Activated CD4-positive, alpha-beta T cell treated with anti-CD3 and anti-CD28 coated beads for 1 hour (primary cell): ENCODE measurements at places on chromosomes 11 and 22.

DNA sequence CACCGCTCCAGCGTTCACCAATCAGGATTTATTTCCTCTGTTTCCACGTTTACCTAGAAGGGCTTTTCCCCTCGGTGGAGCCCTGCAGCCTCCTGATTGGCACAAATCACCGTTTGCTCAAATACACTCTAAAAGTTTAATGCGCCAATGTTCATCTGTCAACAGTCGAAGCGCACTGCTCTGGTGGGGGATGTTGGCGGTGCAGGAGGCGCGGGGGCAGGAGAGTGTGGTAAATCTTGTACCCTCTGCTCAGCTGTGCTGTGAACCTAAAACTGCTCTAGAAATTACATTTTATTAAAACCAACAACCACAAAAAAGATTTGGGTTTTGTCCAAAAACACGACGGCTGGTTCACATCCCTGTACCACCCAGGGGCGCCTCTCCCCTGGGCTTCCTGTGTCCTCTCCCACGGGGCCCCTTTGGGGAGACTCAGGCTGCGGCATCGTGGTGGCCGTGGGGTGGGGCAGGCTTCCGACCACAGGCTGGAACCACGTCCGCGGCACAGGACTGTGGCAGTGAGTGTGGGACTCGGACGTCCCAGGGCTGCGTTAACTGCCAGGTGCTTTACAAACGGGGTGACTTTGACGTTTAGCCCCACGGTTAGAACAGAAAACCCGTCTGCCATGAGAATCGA lies 13.5 kb downstream of the TTLL8 start:
- DNase-seq: no peak

DNA sequence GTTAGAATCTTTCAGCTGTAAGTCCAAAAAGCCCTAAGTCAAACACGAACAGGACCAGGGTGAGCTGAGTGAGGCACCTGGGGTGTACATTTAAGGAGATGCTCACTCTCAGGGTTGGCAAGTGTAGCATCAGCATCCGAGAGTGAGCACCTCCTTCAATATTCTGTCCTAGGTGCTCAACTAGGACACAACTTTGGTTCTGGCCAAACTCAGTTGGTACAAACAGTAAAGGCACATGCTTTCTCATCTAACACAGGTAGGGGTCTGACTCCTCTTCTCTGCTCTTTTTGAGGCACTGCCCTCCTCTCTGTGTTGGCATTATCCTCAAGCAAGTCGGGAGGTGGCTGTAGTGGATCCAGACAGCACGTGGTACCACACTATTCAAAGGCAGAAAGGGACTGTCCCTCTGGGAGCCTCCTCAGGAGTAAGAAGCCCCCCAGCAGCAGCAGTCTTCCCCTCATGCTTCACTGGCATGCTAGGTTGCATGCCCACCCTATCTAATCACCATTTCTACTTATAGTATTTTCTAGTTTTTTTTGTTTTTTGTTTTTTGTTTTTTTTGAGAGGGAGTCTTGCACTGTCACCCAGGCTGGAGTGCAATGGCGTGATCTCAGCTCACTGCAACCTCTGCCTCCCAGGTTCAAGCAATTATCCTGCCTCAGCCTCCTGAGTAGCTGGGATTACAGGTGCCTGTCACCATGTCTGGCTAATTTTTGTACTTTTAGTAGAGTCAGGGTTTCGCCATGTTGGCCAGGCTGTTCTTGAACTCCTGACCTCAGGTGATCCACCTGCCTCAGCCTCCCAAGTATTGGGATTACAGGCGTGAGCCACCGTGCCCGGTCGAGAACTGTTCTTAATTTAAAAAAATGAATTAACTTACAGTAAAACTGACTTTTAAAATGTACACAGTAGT lies 14.7 kb upstream of the MAPK1 start:
- DNase-seq: no peak

DNA sequence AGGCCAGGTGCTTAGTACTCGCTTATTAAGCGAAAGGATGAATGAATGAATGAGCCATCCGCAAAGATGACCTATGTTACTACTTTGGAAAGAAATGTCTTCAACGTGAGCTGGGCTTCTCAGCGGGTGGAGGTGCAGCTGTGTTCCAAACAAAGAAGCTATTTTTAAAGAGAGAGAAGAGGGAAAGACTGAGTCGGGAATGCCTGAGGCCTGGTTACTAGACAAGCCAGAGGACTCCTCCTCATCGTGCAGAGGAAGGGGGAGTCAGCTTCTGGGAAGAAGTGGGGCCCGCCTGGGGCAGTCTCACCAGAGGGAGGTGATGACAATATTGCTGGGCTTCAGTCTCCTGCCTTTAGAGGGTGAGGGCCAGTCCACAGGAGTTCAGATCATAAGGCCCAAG lies 30.4 kb upstream of the CD5 start:
- no peak for DNase-seq

DNA sequence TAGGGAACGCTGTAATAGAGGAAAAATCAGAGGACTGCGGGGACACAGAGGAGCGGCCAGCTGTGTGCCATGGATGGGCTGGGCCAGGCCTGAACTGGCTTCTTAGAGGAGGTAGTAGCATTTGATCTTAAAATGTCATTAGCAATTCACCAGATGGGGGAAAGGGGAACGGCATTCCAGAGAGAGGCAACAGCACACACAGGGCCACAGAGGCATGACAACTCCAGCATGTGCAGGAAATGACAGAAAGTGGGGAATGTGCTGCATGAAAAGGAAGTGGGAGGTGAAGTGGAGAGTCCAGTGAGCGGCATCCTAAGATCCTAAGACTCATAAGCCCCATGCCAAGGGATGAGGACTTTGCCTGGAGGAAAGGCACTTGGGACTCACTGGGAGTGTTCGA lies 69.0 kb downstream of the UBASH3B start:
- DNase-seq: no peak

- no peak for DNase-seq
Measured at GRCh38 chr22:38106814-38107578, 3.5 kb downstream of the BAIAP2L2 start.

DNA sequence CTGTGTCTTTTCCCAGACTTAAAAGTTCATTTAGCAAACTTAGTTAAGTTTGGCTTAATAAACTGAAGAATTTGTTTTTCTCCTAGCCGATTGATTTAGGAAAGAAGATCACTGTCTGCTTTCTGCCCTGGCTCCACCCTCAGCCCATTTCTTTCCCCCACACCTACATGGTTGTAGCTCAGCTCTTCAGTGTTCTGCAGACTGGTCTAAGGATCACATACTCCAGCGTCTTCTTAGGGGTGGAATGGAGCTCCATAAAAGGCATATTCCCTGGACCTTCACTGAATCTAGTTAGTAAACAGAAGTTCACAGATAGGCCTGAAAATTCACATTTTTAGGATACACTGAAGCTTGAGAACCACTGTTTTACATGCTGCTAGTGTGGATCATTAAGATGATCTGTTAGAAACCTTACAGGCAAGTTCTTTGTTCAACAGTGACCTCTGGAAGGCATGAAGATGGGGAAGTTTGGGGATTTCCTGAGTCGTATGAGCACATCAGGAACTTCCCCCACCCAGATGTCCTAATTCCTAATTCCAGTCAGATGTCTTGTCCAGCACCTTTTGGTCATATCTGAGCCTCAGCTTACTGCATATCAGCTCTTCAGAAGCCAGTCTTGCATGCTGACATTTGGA lies 16.8 kb downstream of the PIWIL4 start:
- no peak for DNase-seq

DNA sequence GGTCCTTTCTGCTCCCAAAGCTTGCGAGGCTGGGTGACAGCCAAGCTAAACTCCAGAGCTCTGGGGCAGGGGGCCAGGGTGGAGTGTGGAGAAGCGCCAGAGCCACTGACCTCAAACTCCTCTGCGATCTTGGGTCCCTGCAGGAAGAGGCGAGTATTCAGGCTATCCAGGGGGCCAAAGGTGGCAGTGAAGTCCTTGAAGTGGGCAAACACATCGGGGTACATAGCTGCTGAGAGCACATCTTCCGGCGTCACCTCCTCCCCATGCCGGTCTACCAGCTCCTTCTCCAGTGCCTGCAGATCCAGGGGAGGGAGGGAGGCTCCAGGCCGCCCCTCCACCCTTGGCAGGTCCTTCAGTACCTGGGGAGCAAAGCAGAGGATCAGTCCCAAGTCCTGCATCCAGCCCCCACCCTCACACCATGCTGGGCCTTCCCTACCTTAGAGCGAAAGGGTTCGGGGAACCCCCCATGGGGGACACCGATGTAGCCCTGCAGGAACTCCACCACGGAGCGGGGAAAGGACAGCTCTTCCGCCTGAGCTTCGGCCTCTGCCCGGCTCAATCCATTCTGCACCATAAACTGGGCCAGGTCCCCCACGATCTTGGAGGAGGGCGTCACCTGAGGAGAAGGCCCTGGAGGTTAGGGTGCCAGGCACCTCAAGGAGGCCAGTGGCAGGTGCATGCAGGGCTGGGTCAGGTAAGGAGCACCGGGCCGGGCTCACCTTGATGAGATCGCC lies 6.4 kb downstream of the RCE1 start:
- no peak for DNase-seq

DNA sequence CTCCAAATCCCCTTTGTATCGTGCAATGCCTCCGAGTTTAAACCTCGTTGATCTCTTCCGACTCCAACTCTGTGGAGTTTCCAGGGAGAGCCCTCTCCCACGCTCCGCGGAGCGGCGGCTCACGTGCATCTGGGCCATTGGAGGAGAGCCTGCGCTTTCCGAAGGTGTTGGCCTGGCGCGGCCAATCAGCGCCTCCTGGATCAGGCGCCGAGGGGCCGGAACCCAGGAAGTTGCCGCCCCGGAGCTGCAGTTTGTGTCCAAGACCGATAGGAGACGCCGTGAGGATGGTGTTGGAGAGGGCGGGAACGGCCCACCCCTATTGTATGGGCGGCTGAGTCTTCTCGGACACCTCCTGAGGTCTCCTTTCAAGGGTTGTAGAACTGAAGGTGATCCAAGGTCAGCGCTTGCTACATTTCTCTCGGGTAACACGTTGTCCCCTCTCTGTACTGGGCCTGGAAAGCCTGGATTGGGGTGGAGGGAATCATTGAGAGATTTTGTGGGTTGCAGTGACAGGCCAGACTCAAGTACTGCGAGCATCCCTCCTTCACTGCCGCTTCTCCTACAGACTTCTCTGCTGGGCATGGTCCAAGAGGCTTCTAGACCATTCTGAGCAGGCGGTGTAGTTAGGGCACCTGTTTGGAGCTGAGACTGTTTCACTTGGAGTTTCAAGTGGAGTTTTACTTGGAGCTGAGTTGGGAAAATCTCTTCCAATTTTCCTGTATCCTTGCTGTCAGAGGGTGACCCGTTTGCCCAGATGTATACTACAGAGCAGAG lies 1.7 kb downstream of the ADAMTS15 start:
- DNase-seq: no peak

DNA sequence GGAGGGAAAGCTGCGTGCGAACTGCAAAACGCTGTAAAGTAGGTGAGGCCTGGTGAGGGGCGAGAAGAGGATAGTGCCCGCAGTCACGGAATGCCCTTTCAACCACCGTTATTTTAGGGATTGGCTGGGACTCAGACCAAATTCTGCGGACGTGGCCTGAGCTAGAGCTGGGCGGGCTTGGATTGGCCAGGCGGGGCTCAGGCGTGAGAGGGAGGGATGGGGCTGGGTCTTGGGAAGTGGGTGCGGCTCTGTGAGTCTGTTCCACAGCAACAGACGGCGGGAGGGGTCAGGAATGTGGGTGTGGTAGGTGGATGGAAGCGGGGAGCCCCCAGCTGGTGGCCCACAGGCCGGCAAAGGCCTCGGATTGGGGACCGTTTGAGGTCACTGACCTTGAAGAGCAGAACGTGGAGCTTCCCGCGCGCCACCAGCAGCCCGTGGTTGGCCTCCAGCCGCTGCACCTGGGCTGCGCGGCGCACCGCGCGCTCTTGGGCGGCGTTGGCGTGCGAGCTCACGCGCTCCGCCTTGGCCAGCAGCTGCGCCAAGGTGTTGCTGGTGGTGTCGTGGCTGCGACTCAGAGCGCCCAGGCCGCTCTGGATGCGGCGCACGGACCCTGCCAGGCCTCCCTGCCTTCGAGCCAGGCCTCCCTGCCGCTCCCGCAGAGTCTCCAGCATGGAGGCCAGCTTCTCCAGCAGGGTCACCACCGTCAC lies 444 bp downstream of the CAVIN3 start:
- no peak for DNase-seq

DNA sequence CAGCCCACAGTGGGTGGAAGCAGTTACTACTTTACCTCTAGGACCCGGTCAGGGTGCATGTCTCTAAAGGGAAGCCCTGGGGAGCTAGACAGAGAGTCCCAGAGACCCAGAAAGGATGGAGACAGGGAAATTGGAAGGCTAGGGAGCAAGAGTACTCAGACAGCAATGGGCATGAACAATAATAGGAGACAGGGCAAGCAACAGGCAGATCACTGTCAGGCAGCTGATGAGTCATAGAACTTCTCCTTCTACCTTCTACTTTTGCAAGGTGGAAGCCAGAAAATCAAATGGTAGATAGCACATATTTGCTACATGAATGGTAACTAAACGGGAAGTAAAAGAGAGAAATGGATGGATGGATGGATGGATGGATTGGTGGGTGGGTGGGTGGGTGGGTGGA lies 19.6 kb downstream of the CD5 start:
- no peak for DNase-seq

DNA sequence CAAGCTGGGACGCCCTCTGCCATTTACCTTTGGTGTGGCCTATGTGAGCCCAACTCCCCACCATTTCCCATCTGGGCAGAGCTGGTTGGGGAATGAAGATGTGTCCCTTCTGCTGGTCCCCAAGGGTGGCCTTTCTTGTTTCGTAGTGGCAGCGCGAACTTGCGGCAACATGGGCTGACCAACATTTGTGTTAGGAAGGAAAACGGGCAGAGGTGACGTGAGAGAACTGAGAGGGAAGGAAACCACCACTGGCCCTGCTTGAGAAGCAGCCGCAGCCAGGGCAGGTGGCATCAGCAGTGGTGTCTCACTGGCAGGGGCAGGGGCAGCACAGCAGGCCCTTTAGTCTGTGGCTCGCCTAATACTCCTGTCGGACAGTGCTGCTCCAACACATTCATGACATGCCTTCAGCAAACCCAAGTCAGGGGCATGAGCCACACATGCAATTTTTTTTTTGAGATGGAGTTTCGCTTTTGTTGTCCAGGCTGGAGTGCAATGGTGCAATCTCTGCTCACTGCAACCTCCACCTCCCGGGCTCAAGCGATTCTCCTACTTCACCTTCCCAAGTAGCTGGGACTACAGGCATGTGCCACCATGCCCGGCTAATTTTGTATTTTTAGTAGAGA lies 29.9 kb downstream of the LRRC74B start:
- DNase-seq: no peak

DNA sequence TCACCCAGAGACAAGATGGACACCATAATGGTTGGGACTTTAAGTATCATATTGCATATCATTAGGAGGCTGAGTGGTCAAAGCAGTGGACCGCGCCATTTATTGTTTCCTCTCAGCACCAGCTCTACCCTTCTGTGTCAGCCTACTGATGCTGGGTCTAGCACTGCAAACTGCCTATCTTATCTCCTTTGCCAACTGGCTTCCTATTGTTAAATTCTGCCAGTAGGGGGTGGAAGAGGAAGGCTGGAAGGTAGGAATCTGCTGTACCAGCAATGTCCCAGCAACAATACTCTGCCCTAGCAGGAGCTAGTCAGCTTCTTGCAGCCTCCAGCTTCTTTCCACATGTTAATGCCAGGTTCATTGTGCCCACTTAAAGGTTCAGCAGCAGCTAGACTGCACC lies 367.1 kb upstream of the PDGFD start:
- no peak for DNase-seq

DNA sequence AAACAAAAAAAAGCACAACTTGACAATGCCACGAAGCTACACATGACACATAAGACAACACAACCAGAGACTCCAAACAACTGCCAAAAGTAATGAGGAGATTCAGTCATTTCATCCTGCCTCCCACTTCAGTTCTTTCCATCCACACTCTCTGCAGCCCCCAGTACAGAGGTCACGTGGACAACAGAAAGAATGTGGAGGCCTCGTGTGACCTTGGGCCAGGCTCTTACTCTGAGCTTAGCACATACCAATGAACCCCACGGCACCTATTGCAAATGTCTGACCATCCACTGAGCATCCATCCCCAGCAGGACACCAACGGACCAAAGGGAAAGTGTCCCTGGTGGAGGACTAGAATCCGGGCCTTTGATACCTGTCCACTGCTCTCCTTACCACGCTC lies 12.5 kb downstream of the CBX7 start:
- DNase-seq: no peak
